ENCODE measurements at places on chromosomes 1 and 21.
A peak's percentile ranks its signal among the peaks of the same experiment; 100 is the strongest.

GRCh38 chr1:2352341-2352896 lies 38.9 kb downstream of the MORN1 start:
- DNase-seq = no peak

DNA sequence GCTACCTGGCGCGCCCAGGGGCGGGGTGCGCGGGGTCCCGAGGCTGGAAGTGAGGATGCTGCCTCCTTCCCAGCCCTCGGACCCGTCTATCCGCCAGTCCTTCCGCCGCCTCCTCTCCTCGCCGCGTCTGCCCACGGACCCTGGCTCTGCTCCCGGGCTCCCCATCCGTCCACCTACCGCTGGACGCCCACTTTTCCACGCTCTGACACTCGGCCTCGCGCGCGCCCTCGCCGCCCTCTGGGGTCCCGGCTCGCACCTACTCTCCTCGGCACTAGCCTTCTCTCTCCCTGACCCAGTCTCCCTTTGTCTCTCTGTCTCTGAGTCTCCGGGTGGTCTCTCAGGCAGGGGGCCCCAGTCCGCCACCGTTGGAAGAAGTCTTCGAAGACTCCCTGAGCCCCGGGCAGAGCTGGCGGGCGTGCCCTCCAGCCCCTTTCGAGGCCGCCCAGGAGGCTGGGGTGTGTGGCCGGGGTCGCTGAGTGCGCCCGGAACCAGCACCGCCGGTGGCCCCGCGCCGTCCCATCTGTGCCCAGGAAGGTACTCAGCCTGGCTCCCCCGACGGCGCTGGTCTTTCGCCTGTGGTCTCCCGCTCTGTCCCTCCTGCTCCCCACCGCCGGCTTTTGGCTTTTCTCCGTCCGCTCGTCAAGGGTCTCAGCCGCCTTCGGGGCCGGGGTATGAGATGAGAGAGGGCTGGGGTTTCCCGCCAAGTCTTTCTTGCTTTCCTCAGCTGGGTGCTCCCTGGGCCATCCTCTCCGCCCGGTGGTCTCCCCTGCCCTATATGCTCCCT lies 610 bp downstream of the DRAXIN start:
- no peak for DNase-seq

DNA sequence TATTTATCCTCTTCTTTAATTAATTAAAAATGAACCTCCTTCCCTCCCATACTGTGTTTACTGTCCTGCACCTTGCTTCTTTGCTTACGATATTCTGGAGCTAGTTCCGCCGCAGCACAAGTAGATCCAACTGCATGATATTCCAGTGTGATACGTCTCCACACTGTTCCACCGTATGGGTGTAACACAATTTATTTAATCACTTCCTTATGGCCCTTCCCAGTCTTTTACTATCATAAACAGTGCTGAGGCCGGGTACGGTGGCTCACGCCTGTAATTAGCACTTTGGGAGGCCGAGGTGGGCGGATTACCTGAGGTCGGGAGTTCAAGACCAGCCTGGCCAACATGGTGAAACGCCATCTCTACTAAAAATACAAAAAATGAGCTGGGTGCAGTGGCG lies 25.7 kb downstream of the CNST start:
- no peak for DNase-seq

DNA sequence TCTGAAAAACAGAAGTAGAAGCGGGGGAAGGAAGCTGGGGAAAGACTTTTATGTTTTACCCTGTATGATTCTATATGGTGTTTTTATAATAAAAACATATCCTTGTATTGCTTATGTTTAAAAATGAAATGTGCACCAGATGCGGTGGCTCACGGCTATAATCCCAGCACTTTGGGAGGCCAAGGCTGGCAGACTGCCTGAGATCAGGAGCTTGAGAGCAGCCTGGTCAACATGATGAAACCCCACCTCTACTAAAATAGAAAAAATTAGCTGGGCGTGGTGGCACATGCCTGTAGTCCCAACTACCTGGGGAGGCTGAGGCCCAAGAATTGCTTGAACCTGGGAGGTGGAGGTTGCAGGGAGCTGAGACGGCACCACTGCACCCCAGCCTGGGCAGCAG lies 155.4 kb downstream of the SMYD3 start:
- no peak for DNase-seq

DNA sequence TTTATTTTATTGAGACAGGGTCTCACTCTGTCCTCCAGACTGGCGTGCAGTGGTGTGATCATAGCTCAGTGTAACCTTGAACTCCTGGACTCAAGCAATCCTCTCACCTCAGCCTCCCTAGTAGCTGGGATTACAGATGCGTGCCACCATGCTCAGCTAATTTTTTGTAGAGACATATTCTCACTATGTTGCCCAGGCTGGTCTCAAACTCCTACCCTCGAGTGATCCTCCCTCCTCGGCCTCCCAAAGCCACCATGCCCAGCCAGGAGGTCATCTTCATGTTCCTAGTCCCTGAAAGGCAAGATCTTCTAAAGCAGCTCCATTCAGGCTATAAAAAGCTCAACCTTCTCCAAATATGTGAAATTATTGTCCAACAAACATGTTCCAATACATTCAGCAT lies 53.9 kb downstream of the TOR1AIP2 start:
- no peak for DNase-seq

- DNase-seq = peak; percentile 74
Observed at GRCh38 chr1:83931658-83932253, 67.2 kb downstream of the TTLL7 start.

GRCh38 chr1:33867684-33868083 lies 3.8 kb downstream of the HMGB4 start:
- DNase-seq = no peak

- DNase-seq = no peak
Observed at GRCh38 chr1:219296430-219297355, 123.0 kb downstream of the LYPLAL1 start.

DNA sequence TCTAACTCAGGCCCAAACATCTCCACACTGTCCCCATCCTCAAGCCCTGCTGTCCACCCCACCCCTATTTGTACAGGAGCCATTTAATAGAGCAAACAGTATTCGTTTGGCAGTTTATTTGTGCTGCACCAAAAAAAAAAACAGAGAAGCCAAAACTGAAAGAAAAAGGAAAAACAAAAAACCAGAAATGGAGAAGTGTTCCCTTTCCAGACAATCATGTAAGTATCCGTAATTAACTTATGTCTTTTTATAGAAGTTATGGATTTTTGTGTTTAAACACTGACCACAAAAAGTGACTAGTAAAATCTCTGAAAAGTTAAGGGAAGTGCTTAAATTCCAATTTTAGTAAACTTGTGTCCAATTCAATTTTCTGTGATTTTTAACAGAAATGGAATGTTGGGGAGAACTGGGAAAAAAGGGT lies 40.4 kb upstream of the ZBTB18 start:
- DNase-seq = no peak

- no peak for DNase-seq
Observed at GRCh38 chr1:6917067-6917466, 131.8 kb downstream of the CAMTA1 start.

DNA sequence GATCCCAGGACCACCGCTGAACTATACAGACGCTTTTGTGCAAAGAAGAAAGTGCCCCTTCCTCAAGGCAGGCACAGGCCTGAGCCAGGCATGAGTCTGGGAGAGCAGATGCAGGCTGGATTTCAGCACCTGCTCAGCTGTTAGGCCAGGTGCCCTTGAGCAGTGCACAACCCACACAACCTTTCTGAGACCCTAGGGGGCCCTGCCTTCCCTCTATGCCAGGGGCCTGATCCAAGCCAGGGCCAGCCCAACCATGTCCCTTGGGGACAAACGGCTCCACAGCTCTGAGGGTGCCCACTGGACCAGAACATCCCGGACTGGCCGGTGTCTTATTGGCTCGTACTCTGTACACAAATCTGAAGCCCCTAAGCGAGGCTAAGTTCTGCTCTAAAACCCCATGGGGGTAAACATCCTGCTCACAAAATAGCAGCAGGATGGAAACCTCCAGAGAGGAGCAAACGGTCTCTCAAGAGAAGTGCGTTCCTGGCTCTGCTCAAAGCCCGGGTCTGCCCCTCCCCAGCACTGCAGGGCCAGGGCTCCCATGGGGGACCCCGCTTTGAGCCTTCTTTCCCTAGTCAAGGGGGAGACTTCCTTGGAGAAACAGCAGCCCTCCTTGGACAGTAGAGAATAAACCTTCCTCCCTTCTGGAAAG lies 275.1 kb downstream of the NPHP4 start:
- no peak for DNase-seq

GRCh38 chr1:158008630-158009029 lies 15.2 kb downstream of the KIRREL1 start:
- DNase-seq = no peak

DNA sequence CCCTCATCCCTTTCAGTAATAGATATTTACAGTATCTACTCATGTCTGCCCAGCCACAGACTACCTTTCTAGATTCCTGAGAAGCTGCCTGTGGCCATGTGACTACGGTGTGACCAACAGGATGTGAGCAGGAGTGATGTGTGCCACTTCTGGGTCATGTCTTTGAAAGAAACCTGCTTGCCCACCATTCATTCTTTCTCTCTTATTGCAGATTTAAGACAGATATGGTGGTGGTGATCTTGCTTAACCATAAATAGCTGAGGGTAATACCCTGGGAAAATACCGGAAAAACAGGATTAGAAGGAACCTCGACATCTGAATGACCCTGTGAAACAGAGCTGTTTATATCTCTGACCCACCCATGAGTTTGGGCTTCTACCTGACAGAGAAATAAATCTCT lies 41.6 kb upstream of the GUCA2A start:
- peak; percentile 74 for DNase-seq

DNA sequence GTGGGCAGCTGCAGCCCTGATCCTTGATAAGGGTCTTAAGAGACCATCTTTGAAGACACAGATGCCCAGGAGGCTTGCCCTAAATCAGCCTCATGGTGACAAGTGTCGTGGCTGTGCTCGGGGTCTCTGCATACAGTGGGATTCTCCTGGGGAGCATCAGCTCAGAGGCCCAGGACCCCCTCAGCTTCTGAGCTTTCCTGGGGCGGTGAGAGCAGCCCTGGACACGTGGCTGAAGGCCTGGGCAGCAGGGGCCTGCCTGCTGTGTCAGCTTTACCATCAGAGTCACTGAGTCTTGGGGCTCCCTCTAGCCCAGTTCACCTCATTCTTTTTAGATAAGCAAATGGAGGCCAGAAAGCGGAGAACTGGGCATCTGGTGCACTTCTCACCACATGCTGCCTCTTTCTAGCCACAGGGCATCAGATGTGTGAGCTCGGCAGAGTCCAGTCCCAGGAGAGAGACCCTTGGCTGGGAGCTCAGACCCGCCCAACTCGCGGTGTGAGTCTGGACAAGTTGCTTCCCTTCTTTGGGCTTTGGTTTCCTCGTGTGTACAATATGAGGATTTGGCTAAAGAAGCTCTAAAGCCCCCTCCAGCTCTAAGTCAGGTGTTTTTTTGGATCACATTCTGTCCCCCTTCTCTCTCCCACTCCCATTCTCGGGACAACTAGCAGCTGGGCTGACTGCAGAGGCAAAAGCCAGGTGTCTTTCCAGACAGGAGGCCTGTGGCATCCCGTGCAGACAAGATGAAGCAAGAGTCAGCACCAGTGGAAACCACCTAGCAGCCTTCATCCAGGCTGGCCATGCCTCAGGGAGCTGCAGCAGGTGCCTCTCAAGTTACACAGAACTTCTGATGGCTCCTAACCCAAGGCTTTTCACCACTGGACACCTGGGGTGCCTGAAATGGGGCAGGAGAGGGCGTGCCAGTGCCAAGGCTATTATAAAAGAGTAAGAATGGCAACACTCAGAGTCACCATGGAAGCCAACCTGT lies 119.1 kb downstream of the KCNN3 start:
- DNase-seq = no peak

DNA sequence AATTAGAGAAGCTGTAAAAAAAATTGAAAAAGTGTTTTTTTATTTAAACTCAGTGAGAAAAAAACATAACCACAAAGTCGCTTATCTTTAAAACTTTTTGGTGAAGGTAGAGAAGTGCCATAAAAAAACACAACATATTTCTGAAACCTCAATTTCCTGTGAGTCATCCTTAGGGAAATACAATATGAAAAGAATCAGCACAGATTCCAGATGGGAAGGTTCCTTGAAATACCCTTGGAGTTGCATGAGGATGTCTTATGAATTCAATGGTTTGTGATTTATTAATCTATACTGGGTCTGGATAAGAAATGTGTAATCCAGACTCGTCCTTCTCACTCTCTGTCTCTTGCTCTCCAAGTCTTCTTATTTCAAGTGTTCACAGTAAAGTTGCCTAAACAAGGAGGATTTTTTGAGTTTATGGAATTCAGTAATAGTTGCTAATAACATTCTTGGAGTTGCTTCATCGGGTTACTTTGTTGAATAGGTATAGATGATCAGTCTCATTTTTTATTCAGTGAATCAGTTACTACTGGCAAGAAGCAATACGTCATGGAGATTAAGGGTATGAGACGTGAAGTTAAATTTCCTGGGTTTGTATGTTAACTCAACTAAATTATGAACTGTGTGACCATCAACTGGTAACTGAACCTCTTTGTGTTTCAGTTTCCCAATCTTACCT lies 191.4 kb downstream of the KCNK2 start:
- peak; percentile 91 for DNase-seq

- peak; percentile 21 for DNase-seq
Observed at GRCh38 chr1:58620926-58621325, 43.9 kb upstream of the TACSTD2 start.

DNA sequence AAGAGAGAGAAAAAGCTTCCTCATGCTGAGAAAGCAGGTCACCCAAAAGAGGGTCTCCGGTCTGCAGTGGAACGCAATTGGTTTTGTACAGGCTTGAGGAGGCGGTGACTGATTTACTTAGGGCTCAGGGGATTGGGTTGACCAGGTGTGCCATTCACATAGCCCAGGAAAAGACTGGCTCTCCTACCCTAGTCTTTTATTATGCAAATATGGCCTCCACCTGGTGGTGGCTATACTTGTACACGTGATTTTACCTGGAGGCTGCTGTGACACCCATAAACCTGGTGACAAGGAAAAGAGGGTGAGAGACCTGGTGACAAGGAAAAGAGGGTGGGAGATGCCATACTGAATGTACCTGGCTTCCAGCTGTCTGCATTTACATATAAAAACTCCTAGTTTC lies 49.9 kb downstream of the DNTTIP2 start:
- no peak for DNase-seq

DNA sequence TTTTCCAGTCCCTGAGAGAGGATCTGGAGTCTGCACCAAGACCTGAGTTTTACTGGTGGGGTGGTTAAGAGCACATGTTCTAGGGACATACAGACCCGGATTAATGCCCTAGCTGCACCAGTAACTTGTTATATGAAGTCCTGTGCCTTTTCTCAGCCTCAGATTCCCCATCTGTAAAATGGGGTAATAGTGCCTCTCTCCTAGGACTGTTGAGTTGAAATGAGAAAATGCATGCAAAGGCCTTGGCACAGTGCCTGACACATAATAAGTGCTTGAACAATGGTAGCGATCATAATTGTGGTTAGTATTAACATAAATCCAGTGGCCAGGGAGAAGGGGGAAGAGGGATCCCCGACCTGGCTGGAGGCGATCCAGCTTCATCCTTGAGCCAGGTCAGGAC lies 12.3 kb downstream of the AHDC1 start:
- peak; percentile 36 for DNase-seq

- no peak for DNase-seq
Observed at GRCh38 chr1:192238421-192238820, 78.4 kb upstream of the RGS21 start.
